Ascending aorta (tissue), 2 donors: ENCODE measurements at places on chromosomes 2 and 18.

- H3K4me3 ChIP-seq, result no peak overlapping the region
- no peak overlapping the region for H3K27ac ChIP-seq
Measured at GRCh38 chr2:70697603-70698383, 70.2 kb downstream of the ADD2 start.

DNA sequence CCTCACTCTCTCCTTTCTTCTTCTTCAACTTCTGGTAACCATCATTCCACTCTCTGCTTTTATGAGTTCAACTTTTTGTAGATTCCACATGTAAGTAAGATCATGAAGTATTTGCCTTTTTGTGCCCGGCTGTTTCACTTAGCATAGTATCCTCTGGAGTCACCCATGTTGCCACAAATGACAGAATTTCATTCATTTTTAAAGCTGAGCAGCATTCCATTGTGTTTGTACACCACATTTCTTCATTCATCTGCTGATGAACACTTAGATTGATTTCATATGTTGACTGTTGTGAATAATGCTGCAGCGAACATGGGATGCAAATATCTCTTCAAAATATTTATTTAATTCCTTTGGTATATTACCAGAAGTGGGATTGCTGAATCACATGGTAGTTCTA lies 133.6 kb upstream of the ERBB4 start:
- no peaks in the 10 kb centered on the region for H3K27me3 ChIP-seq
- H3K36me3 ChIP-seq, result no peaks in the 10 kb centered on the region
- no peak overlapping the region for H3K4me3 ChIP-seq
- H3K4me1 ChIP-seq, result no peaks in the 10 kb centered on the region
- H3K27ac ChIP-seq, result no peak overlapping the region

- peak overlapping the region; percentile 32 for H3K27ac ChIP-seq
- H3K4me3 ChIP-seq, result no peak overlapping the region
- H3K4me1 ChIP-seq, result peaks cover 3% of the 10 kb centered on the region
- no peaks in the 10 kb centered on the region for H3K36me3 ChIP-seq
Measured at GRCh38 chr2:149068225-149068995, 29.9 kb downstream of the LYPD6B start.

DNA sequence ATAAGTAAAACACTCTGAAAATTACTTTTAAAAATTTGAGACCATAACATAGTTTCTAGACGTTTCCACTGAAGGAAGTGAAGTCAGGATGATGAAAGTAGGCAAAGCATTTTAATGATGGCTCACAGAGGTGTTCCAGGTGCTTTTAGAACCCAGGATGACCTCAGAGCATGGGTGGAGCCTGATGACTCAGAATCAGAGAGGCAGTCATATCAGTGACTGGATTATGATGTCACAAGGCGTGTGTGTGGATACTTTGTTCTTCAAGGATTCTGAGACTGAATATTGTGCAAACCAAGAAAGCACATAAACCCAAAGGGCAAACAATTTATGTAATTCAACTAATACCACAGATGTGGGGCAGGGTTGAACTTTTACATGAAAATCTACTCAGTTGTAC lies 208.0 kb upstream of the FBXO11 start:
- H3K36me3 ChIP-seq, result no peaks in the 10 kb centered on the region
- H3K4me3 ChIP-seq, result no peak overlapping the region
- no peak for DNase-seq
- H3K27me3 ChIP-seq, result no peaks in the 10 kb centered on the region
- no peak overlapping the region for H3K27ac ChIP-seq

GRCh38 chr2:199488772-199489400 lies 31.1 kb upstream of the SATB2 start:
- H3K4me1 ChIP-seq, result no peaks in the 10 kb centered on the region
- no peak overlapping the region for H3K27ac ChIP-seq
- no peaks in the 10 kb centered on the region for H3K36me3 ChIP-seq
- H3K4me3 ChIP-seq, result no peak overlapping the region

DNA sequence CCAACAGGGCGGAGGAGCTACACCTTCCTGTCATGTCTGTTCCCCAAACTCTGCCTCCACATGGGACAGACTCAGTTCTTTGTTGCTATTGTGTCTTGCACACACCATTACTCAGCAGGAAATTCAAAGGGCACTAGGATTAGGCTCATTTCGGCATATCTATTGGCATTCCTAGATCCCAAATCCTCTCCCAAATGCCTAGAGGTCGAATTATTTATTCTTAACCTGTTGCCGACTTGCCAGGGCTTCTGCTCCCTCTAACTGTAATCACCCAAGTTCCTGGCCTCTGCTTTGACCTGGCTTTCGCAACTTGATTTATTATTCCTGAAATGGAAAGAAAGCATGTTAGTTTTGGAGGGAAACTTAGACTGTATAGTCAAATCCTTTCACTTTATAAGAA lies 67.8 kb upstream of the ST6GAL2 start:
- H3K27ac ChIP-seq, result peak overlapping the region; percentile 6
- peaks cover 3% of the 10 kb centered on the region for H3K4me1 ChIP-seq
- DNase-seq, result no peak
- H3K36me3 ChIP-seq, result no peaks in the 10 kb centered on the region

DNA sequence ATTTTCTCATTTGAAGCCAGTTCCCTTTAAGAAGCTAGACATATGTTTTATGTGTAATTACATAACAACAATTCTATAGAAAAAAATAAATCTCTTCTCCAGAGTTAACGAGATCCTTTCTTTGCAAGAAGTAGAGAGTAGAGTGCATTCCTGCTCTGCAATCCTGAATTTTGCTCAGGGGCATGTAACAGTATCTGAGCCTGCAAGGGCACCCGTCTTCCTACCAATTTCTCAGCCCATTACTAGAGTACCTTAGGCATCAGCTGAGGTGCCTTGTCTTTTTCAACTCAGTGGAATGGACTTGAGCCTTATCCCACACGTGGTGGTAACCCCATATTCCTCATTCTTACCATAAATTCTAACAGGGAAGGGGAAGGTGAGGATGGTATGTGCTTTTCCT lies 205.9 kb downstream of the IKZF2 start:
- H3K27ac ChIP-seq, result no peak overlapping the region
- H3K36me3 ChIP-seq, result no peaks in the 10 kb centered on the region
- no peak overlapping the region for H3K4me3 ChIP-seq
- no peaks in the 10 kb centered on the region for H3K27me3 ChIP-seq
- no peak for DNase-seq

GRCh38 chr2:105323111-105323510 lies 6.4 kb downstream of the TGFBRAP1 start:
- no peak overlapping the region for H3K27ac ChIP-seq
- H3K27me3 ChIP-seq, result no peaks in the 10 kb centered on the region
- DNase-seq, result no peak
- no peak overlapping the region for H3K4me3 ChIP-seq
- peaks cover 3% of the 10 kb centered on the region for H3K36me3 ChIP-seq
- H3K4me1 ChIP-seq, result peaks cover 4% of the 10 kb centered on the region

DNA sequence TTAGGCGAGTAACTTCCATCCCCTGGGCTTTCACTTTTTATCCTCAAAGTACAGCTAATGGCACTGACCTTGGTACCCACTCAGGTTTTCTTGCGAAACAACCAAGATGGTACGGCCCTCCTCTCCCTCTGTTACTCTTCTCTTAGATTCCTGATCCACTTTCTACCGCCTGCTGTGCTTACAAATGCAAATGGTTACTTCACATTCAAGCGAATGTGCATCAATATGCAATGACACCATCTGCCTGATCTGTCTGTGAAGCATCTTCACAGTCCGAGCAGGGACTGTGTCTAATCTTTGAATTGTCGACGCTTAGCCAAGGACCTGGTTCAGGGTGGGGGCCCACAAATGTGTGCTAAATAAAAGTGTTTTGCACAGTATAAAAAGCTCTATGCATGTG lies 112.2 kb downstream of the TRIB2 start:
- no peak overlapping the region for H3K4me3 ChIP-seq
- no peak overlapping the region for H3K27ac ChIP-seq
- DNase-seq, result no peak
- H3K4me1 ChIP-seq, result peaks cover 2% of the 10 kb centered on the region

- no peaks in the 10 kb centered on the region for H3K4me1 ChIP-seq
- no peaks in the 10 kb centered on the region for H3K36me3 ChIP-seq
- H3K4me3 ChIP-seq, result no peak overlapping the region
- H3K27me3 ChIP-seq, result no peaks in the 10 kb centered on the region
Measured at GRCh38 chr18:24799176-24799575, 338.7 kb downstream of the HRH4 start.

- no peaks in the 10 kb centered on the region for H3K36me3 ChIP-seq
- no peak for DNase-seq
- peaks cover 1% of the 10 kb centered on the region for H3K4me1 ChIP-seq
- no peaks in the 10 kb centered on the region for H3K27me3 ChIP-seq
- H3K4me3 ChIP-seq, result no peak overlapping the region
Measured at GRCh38 chr2:72689579-72690195, 136.1 kb downstream of the EXOC6B start.

GRCh38 chr2:66576561-66577320 lies 141.8 kb downstream of the MEIS1 start:
- H3K36me3 ChIP-seq, result no peaks in the 10 kb centered on the region
- H3K27ac ChIP-seq, result peak overlapping the region; percentile 77
- peak overlapping the region; percentile 86 for H3K4me3 ChIP-seq
- H3K27me3 ChIP-seq, result peaks cover 21% of the 10 kb centered on the region
- no peak for DNase-seq

GRCh38 chr2:173148520-173148919 lies 72.9 kb downstream of the MAP3K20 start:
- H3K36me3 ChIP-seq, result no peaks in the 10 kb centered on the region
- H3K4me3 ChIP-seq, result no peak overlapping the region
- no peaks in the 10 kb centered on the region for H3K4me1 ChIP-seq
- no peak for DNase-seq
- no peak overlapping the region for H3K27ac ChIP-seq

GRCh38 chr2:158713523-158714138 lies 81.5 kb upstream of the DAPL1 start:
- no peaks in the 10 kb centered on the region for H3K36me3 ChIP-seq
- H3K4me3 ChIP-seq, result no peak overlapping the region
- no peak for DNase-seq
- no peak overlapping the region for H3K27ac ChIP-seq
- no peaks in the 10 kb centered on the region for H3K4me1 ChIP-seq

GRCh38 chr2:96082211-96083063 lies 33.9 kb downstream of the ADRA2B start:
- H3K27me3 ChIP-seq, result no peaks in the 10 kb centered on the region
- H3K4me3 ChIP-seq, result no peak overlapping the region
- H3K4me1 ChIP-seq, result peaks cover 12% of the 10 kb centered on the region
- DNase-seq, result no peak
- no peaks in the 10 kb centered on the region for H3K36me3 ChIP-seq
- peak overlapping the region; percentile 75 for H3K27ac ChIP-seq

GRCh38 chr2:218892693-218893348 lies 12.2 kb downstream of the WNT10A start:
- peaks cover 9% of the 10 kb centered on the region for H3K4me1 ChIP-seq
- H3K27me3 ChIP-seq, result peaks cover 16% of the 10 kb centered on the region
- H3K36me3 ChIP-seq, result no peaks in the 10 kb centered on the region
- no peak overlapping the region for H3K27ac ChIP-seq

DNA sequence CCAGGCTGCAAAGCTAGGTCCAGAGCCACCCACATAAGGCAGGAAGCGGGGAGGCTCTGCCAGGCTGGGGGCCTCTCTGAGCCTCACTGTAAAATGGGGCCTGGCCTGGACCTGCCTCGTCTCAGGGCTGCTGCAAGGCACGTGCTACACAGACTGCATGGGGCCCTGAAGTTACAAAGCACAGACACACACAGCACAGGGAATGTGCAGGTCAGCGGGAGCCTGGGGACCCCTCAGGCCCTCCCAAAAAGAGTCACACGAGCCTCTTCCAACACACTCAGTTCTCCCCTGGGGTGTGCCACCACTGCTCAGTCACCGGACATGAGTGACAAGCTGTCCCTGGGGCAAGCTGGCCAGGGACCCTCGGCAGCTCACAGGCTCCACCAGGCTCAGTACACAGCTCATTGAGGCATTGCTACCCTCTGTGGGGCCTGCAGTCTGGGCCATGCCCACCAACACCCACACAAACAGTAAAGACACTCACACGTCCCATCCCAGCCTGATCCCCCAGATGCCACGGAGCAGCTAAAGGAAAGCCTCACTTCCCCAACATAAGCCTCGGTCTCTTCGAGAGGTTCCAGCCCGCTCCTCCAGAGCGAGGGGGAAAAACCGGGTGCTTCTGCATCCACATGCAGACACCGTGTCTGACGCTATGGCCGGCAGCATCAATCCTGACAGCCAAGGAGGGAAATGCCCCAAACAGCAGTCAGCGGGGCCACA lies 33.7 kb downstream of the BOK start:
- no peaks in the 10 kb centered on the region for H3K4me1 ChIP-seq
- DNase-seq, result no peak
- H3K36me3 ChIP-seq, result peaks cover 45% of the 10 kb centered on the region
- H3K27me3 ChIP-seq, result no peaks in the 10 kb centered on the region
- H3K27ac ChIP-seq, result no peak overlapping the region
- no peak overlapping the region for H3K4me3 ChIP-seq

- no peak overlapping the region for H3K4me3 ChIP-seq
- H3K27me3 ChIP-seq, result no peaks in the 10 kb centered on the region
- H3K27ac ChIP-seq, result no peak overlapping the region
- H3K4me1 ChIP-seq, result no peaks in the 10 kb centered on the region
- no peak for DNase-seq
- H3K36me3 ChIP-seq, result no peaks in the 10 kb centered on the region
Measured at GRCh38 chr2:225841314-225841713, 441.8 kb downstream of the NYAP2 start.

GRCh38 chr2:163692611-163693482 lies 43.0 kb downstream of the FIGN start:
- peak overlapping the region; percentile 80 for H3K27ac ChIP-seq
- no peaks in the 10 kb centered on the region for H3K36me3 ChIP-seq

GRCh38 chr2:149290662-149291061 lies 39.7 kb upstream of the LYPD6 start:
- no peaks in the 10 kb centered on the region for H3K36me3 ChIP-seq
- no peak overlapping the region for H3K27ac ChIP-seq
- no peaks in the 10 kb centered on the region for H3K4me1 ChIP-seq
- H3K27me3 ChIP-seq, result no peaks in the 10 kb centered on the region
- DNase-seq, result no peak

DNA sequence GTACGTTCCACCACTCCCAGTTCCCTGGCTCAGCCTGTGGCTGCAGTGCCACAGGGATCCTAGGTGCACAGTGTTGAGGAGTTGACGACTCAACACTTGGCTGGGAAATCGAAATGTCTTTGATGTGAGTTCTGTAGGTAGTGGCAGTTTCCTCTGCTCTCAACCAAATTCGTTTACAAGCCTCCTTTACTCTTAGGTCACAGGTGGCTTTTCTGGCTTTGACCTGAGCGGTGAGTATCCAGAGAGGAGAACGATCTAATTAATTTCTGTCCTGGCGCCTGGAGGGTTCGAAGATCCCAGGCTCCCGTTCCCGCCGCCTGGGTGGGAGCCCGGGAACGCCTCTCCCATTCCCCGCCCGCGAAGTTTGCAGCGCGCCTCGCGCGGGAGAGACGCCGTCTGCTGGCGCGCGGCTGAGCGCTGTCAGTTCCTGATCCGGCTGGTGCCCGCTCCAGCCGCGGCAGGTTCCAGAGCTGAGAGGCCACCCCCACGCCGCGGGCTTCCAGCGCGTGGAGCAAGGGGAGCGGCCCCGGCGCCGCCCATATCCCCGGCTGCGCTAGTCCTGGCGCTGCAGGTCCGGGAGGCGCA lies at the start of gene LAMA3:
LAMA3 (plus strand) TSS at position 423 of the 585 bp plus-strand sequence. CDS start 231 bp downstream, outside the sequence.
- no peaks in the 10 kb centered on the region for H3K27me3 ChIP-seq
- no peak within 1 kb of the TSS for H3K27ac ChIP-seq
- no peaks in the 10 kb centered on the region for H3K36me3 ChIP-seq
- no peaks in the 10 kb centered on the region for H3K4me1 ChIP-seq
- peak; percentile 64 for DNase-seq
